ENCODE measurements at places on chromosomes 6 and 20.

DNA sequence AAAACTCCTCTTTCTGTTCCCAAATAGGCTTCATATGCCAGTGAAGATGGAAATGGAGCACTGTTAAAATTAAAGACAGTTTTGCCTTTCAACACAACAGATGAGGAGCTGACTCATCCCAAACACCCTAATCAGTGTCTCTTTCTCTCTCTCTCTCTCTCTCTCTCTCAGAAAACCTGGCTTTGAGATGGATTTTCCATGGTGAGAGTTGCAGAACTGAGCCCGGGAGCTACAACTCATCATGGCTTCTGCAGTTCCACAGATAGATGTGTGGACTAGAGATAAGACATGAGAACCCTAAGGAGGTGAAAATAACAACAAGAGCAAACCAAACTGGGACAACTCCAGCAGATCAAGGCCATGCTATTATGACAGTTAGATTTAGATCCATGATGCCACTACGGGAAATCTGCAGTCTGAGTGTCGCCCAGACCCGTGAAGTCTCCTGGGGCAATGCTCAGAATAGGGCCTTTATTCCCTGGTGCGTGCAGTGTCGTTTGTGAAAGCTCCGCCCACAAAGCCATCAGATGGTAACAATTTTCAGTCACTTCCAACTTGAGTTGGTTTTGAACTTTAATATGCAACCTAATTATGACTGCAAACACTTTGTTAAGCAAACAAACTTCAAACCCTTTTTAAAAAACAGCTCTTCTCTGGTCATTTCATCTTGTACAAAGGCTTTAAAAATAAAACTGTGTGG is 338.2 kb upstream of the PREP start:
- no peak for DNase-seq

DNA sequence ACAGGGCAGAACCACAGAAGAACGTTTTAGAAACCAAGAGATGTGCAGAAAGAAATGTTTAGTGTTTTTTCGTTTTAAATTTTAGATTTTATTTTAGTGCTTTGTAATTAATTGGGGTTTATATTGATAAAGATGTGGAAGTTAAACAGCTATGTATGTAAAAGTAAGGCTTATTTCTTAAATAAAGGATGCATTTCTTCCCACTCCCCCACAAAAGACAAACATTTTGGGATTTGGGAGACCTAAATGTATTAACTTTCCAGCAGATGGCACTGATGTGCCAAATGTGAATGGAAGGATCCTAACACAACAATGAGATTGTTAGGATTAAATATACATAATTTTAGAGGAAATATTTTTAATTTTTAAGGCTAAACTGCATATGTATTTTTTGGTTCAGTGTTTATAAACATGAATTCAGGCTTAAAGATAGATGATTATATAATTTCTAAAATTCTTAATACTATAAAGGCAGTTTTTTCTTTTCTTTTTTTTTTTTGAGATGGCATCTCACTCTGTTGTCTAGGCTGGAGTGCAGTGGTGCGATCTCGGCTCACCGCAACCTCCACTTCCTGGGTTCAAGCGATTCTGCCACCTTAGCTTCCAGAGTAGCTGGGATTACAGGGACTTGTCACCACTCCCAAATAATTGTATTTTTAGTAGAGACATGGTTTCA is 12.0 kb downstream of the PFDN4 start:
- DNase-seq, result peak; percentile 28

DNA sequence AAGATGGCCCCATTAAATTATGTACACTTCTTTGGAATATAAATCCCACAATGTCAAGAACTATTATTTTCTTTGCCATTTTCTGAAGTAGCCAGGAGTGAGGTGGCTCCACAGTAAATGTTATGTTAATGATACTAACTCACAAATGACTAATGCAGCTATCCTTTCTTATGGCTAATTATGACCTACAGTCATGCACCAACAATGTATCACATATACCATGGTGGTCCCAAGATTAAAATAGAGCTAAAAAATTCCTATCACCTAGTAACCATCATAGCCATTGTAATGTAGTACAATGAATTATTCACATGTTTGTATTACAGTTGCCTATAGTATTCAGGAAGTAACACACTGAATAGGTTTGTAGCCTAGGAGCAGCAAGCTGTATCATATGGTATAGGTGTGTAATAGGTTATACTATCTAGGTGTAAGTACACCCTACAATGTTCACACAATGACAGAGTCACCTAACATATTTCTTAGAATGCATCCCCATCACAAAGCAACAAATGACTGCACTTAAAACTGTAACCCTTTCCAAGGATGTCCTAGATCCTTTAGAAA is 15.3 kb downstream of the ECHDC1 start:
- peak; percentile 28 for DNase-seq

DNA sequence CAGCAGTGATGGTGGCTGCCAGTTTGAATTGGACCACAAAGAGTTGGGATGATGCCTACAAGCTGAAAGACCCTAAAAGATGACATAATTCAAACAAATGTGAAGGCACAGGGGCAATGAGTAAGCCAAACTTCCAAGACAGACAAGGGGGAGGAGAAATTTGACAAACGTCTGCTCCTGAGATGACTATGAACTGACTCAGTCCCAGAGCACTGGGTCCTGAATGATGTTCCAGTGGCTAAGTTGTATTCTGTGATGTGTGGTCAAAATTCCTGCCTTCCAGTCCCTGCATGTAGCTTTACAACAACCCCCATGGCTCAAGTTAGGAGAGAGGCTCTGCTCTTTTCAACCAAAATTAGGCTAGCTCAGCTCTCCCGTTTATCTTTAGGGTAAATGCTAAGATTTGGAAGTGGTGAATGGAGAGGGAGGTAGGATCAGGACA is 86.1 kb upstream of the SIRPA start:
- DNase-seq, result peak; percentile 91

DNA sequence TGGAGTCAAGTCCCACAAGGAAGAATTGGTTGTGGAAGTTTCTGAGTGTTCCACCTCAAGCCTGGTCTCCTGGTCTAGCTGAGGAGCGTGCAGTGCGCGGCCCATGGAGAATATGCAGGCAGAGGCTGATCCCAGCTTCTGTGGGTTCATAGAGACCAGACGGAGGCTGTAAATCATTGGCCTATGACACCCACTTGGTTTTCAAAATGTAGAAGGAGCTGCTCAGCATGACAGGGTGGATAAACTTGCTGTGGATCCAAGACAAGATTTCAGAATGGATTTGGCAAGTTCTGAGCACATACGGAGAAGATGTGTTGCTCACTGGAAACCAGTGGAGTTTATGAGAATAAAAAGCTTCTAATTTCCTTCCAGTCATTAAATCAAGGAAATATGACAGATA is 744 bp downstream of the KIF25 start:
- no peak for DNase-seq

GRCh38 chr6:107642095-107642860 is 152.4 kb downstream of the SOBP start:
- no peak for DNase-seq

- peak; percentile 68 for DNase-seq
Measured at GRCh38 chr6:163536770-163537169, 122.3 kb downstream of the QKI start.

DNA sequence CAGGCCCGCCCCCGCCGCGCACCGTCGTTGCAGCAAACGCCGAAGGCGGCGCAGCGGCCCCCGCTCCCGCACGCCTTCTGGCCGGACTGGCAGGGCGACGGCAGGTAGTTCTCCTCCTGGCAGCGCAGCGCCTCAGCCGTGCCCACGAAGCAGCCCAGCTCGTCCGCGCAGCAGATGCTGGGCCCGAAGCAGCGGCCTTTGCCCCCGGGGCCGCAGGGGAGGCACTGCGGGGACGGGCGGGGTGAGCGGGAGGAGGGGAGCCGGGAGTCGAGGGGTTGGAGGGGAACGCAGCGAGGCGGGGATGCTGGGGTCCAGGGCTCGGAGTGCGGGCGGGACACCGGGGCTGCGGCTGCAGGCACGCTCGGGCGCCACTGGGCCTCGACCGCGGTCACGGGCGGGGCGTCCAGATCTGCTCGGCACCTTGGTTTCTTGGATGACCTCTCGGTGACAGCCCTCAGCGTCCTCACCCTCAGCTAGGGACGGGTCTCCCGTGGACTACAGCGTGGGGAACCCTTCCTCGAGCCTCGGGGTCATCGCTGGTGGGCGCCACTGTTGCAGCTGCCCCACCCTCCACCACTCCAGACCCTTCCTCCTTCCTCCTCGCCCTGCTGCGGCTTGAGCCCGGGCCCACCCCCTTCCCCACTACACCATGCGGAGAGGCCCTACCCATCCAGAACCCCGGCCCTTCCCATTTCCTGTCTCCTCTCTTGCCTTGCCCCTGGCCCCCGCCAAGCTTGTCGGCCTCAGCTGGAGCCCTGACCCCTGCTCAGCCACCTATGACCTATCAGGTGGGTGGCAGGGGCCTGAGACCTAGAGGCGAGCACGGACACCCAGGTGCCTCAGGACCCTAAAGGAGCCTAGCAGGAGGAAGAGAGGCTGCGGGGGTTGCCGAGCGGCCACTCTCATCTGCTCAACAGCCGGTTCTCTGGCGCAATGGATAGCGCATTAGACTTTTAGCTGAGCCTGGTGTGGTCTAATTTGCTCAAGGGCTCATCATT is 1.3 kb downstream of the AVP start:
- DNase-seq, result no peak

DNA sequence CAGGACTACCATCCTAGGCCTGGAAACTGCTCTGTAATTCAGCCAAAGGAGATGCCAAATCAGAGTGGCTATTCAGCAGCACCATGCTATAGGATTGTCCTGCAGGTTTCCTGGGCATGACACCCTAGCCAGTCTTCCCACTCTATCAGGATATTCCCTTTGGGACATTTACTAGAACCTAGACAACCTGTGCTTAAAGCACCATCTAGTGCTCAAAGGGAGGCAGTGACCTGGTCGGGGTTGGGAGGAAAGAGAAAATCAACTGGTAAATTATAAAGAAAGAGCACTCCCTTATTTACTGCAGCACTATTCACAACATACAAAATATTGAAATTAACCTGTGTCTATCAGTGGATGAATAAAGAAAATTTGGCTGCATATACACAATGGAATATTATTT is 67.2 kb upstream of the SMLR1 start:
- DNase-seq, result peak; percentile 17

- peak; percentile 58 for DNase-seq
Measured at GRCh38 chr6:146339716-146340115, 203.9 kb upstream of the RAB32 start.

- DNase-seq, result peak; percentile 80
Measured at GRCh38 chr6:9140172-9140571, 704.8 kb upstream of the SLC35B3 start.

DNA sequence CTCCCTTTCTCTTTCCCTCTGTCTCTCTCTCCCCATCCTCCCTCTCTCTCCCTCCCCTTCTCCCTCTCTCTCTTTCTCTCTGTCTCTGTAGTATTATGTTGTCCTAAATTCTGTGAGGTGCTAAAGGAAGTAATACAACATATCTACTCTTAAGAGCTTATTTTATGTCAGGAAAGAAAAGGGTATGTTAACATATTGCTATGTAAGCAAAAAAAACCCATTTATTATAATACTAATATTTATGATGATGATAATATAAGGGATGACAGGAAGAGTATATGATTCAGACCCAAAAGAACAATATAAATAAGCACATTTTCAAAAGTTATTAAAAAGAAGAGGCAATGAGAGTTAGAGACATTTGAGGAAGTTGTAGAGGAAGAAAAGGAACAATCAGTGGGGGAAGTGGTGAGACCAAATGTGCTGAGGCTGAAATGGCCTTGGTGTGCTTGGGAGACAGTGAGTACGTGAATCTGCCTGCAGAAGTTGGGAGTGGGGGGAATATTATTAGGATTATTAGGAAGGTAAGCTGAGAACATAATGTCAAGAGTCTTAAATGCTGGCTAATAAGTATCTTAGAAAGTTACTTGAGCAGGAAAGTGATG is 303.6 kb upstream of the FERMT1 start:
- DNase-seq, result no peak

DNA sequence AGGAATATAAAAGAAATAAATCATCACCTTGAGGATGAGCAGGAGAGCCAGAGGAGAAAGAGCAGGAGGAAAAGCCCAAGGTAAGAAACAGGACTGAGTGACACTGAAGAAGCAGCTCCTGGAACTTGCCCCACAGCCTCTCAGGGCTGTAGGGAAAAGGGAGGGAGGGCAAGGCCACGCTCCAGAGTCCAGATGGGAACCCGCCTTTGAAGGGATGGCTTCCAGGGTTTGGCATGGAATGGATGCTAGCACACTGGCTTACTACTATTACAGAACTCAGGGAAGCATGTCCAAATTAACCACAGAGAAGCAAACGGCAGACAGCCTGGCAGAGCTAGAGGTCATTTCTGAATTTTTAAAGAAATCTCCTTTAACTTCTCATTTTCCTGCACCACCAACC is 26.8 kb downstream of the RALGAPA2 start:
- no peak for DNase-seq

DNA sequence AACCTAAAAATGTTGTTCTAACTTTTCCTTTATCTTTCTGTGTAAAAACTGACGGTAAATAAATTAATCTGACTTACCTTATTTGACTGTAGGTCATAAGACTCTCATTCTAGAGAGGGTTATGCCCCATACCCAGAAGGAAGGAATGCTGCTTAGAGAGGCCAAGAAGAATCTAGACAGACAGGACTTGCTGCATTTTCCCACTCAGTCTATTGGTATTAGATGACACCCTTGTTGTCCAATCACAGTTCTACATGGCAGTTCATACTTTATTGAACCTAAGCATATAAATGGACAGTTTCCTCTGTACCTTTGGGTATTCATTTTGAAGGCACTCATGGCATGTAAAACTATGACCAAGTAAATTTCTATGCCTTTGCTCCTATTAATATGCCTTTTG is 359.6 kb upstream of the ID4 start:
- no peak for DNase-seq

DNA sequence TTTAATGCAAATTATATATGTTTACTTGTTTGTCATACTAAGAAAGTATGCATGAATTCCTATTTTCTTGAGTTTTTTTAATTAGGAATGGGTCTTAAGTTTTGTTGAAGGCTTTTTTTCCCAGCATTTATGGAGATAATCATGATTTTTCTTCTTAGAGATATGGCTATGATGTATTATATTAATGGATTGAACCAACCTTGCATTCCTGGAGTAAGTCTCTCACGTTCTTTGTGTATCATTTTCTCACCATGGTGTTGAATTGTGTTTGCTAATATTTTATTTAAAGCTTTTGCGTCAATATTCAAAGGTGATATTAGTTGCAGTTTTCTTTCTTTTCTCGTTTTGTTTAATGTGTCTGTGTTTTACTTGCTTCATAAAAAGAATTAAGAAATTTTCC is 48.4 kb upstream of the SLC35D3 start:
- no peak for DNase-seq

- no peak for DNase-seq
Measured at GRCh38 chr20:51412951-51413481, 129.5 kb downstream of the NFATC2 start.

- DNase-seq, result no peak
Measured at GRCh38 chr6:137810554-137811120, 56.4 kb upstream of the TNFAIP3 start.

DNA sequence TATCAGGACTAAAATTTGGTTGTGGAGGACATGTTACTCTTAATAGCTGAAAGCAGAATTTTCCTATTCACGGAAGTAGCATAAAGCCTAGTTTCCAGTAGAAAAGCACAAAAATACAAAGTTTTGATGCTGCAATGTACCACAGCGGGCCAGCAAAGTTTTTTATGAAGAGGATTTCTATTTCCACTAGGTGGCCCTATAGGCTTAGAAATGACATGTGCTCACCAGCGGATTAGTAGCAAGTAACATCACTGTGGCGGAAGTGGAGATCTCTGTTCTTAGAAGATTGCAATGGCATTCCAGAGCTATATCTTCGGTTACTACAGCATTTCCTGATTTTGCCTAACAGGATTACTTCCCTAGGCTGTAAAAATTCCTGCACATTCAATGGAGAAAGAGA is 1219.0 kb upstream of the EYS start:
- DNase-seq, result no peak

- DNase-seq, result no peak
Measured at GRCh38 chr20:36155629-36155971, 1.1 kb downstream of the EPB41L1 start.

GRCh38 chr20:59955131-59955796 is 3.0 kb upstream of the CDH26 start:
- DNase-seq, result no peak
